ENCODE measurements at places on chromosomes 1 and 21.

GRCh38 chr1:73593804-73594203 is 604.2 kb downstream of the LRRIQ3 start:
- DNase-seq = no peak

GRCh38 chr1:181743878-181744312 is 260.6 kb downstream of the CACNA1E start:
- DNase-seq = no peak

DNA sequence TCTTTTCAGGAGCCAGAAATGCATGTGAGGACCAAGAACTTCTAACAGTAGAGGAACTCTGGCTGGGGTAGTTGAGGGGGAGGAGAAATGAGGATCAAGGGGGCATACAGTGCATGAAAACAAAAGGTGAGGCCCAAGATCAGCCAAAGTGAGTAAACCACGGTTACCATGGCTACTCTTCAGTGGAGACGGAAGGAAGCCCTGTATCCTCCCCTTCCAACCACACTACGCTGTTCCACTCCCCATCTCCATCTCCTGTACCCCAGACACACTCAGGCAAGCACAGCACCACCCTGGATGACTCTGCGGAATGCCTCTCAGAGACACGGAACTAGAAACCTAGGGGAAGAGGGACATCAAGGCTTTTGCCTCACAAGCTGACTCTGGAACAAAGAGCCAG is 157.6 kb upstream of the CAMK1G start:
- DNase-seq = no peak

GRCh38 chr1:225881081-225881958 is 860 bp downstream of the TMEM63A start:
- no peak for DNase-seq

GRCh38 chr1:165686121-165686970 is 12.0 kb downstream of the ALDH9A1 start:
- DNase-seq = no peak

DNA sequence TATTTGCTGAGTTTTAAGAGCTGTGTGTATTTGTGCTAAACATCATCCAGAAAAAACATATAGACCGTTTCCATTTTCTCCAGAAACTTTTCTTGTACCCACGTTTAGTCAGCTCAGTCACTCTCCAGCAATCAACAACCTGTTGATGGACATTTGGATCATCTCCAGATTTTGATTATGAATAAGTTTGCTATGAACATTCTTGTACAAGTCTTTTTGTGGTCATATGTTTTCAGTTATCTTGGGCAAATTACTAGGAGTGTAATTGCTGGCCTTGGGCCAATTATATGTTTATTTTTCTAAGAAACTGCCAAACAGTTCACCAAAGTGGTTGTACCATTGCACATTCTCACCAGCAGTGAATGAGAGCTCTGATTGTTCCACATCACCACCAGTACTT is 221.8 kb downstream of the CENPF start:
- no peak for DNase-seq

- no peak for DNase-seq
Measured at GRCh38 chr1:101193733-101194169, 43.1 kb upstream of the S1PR1 start.

DNA sequence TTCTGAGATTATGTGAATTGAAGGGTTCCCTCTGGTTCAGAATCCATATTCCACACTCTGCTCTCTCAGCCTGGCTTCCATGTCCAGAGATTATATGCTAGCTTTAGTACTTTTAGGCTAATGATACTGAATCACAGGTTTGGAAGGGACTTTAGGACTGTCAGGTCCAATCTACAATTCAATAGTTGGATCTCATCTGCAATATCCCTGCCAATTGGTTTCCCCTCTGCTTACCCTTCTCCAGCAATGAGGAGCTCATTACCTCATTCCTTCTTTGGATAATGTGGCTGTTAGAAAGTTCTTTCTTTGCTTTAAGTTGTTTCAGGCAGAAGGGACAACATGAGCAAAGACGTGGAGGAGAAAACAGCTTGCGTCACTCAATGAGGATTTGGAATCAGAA is 245.3 kb downstream of the PLPP3 start:
- DNase-seq = no peak

- no peak for DNase-seq
Measured at GRCh38 chr1:29392036-29392435, 155.7 kb downstream of the PTPRU start.

DNA sequence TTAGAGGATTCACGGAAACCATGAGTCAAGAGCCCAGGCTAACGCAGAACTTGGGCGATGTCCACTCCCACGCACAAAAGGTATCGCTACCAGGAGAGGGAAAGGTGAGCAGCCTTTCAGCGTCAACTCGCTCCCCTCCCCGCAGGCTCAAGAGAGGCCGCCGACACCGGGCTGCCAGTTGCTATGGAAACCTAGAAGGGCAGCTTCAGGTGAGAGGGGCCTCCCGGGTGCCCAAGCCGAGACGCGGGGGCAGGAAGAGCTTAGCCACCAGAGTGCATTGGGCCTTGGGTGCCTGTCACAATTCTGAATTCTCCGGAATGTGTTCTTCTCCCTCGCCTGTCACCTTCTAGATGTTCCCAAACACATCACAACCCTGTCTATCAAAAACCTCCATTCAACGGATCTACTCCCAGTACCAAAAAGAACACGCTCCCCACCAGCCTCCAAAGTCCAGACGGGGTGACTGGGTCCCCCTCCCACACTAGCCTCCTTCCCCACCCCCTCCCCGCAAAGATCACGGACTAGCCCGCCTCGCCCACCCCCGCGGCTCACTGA is 694 bp downstream of the MEAF6 start:
- peak; percentile 54 for DNase-seq

GRCh38 chr1:214514032-214514818 is 37.2 kb downstream of the PTPN14 start:
- no peak for DNase-seq

DNA sequence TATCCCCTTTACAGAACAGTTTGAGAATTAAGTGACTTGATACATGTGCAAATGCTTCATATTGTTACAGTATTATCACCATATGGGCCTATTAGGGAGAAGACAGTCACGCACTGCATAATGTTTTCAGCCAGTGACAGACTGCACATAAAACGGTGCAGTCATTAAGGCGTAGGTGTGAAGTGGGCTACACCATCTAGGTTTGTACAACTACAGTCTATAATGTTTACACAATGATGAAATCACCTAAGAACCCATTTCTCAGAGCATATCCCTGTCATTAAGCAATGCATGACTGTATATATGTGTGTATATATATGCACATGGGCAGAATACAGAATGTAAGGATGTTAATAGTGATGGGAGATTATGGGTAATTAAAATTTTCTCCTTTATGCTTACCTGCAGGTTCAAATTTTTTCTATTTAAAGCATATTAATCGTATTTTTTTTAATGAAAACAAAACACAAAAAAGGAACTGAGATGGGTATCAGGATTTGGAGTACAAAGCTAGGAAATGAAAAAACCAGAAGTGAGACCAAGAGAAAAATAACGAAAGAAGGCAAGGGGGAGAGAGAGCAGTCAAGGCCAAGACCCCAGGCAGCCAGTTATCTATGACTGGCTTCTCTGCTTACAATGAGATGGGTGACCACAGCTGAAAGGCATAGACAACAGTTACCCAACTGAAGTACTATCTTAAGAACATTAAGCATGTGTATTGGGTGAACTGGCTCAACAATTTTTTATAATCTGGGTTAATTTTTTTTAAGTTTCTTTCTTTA is 122.9 kb upstream of the DAB1 start:
- no peak for DNase-seq

DNA sequence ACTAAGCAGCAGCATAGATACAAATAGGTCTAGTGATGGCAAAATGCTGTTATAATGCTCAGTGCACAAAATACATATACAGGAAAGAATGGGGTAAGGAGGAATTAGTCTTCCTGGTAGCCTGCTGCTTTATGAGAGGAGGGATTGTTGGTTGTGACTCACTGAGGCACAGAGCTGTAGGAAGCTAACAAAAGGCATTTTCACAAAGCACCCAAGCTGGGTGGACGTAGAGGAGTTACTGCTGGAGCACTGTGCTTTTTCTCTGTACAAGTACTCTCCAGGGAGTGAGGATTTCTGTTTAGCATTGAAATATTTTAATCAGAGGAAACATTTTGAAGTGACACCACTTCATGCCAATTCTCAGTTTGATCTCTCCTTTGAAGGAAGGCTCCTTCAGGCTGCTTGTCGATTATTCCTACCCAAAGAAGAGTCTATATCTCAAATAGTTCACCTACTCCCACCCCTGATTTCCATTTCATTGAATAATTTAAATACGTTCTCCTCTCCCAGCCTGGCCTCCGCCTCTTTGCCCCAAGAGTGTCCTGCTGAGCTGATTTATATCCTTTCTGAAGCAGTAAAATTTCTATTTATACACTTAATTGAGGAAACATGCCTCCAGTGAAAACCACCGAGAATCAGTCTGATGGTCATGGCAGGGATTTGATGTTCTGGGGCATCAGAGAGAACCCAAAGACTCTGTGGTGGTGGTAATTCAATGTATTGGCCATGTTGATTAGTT is 271.9 kb downstream of the HHAT start:
- no peak for DNase-seq

- DNase-seq = no peak
Measured at GRCh38 chr1:212110617-212111016, 75.1 kb downstream of the DTL start.

DNA sequence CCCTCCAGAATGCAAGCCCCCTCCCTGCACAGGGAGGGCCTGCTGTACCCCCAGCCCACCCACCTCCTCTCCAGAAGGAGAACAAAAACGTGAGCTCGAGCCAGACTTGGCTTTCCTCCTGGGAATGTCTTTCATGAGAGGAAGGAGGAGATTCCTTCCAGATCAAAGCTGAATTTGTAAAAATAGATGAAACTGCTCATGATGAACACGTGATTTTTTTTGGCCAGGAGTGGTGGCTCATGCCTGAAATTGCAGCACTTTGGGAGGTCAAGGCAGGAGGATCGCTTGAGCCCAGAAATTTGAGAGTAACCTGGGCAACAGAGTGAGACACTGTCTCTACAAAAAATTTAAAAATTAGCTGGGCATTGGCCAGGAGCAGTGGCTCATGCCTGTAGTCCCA is 21.8 kb downstream of the GPR157 start:
- DNase-seq = no peak

DNA sequence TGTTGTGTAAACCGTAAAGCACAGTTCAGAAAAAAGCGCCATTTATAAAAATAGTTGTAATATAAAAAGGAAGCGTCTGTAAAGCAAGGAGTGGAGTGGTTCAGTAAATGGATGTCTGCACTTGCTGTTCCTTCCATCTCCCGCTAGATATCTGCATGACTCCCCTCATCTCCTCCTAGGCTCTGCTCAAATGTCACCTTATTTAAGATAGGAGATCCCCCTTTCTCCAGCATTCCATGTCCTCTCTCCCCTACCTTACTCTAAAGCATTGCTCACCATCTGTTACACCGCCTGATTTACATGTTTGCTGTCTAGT is 745 bp downstream of the MUL1 start:
- no peak for DNase-seq

- DNase-seq = no peak
Measured at GRCh38 chr1:36622741-36623648, 140.3 kb upstream of the CSF3R start.

Data from stimulated activated CD8-positive, alpha-beta memory T cell treated with anti-CD3 and anti-CD28 coated beads, Interleukin-7, amount 100 ng/mL, for 48 hours (primary cell).